ENCODE measurements at places on chromosomes 12 and 14. TPM values are rescaled to one million over a fixed set of nuclear protein-coding genes. Genes with fewer than 3 reads are reported as not detected.

IL23A gene
- not detected for total RNA-seq

DNA sequence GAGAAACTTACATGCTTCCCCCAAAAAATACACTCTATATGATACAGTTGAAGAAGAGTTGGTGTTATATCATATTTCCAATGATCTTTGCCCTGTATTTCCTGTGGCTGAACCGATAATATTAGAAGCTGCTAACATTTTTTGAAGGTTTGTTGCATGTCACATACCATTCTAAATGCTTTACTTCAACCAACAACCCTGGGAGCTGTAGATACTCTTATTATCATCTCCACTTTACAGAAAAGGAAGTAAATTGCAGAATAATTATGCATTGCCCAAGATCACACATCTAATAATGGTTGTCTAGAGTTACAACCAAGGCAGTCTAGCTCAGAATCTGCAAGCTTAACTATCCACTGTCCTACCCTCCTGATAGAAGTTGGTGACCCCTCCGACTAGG is 182.8 kb downstream of the NUAK1 start:
- H3K4me3 ChIP-seq: no peak overlapping the region
- H3K36me3 ChIP-seq: no peaks in the 10 kb centered on the region
- H3K27ac ChIP-seq: no peak overlapping the region

ZDHHC22 gene
- not detected for total RNA-seq

- H3K4me3 ChIP-seq: no peak overlapping the region
- no peaks in the 10 kb centered on the region for H3K36me3 ChIP-seq
- H3K4me1 ChIP-seq: no peaks in the 10 kb centered on the region
- no peaks in the 10 kb centered on the region for H3K27me3 ChIP-seq
Observed at GRCh38 chr14:104246401-104247335, 108.3 kb downstream of the KIF26A start.

DNA sequence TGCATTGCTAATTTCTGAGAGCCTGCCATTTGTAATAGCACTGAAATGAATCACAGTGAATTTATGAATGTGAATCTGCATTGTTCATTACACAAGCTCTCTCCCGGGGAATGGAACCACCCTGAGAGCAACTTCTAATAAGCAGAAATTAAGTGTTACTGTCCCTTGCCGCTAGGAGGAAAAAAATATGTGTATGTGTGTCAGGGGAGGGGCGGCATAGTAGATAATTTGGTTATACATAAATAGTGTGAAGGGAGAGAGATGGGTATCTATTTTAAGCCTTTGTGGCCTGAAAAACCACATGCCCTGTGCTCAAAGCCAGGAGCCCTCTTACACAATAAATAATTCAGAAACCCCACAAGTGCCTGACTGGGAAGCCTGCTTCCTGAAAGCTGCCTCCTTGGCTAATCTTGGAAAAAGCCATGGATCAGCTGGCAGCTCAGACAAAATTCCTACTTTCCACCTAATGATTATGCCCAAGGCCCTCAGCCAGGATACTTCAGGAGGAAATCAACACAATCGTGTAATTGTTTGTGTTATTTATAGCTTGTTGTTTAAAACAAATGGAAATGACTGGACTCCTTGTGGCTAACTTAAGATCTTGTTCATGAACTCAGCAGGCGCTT is 366.2 kb upstream of the KITLG start:
- no peaks in the 10 kb centered on the region for H3K4me1 ChIP-seq
- DNase-seq: no peak
- H3K27me3 ChIP-seq: no peaks in the 10 kb centered on the region
